Stimulated activated CD8-positive, alpha-beta memory T cell treated with anti-CD3 and anti-CD28 coated beads, Interleukin-4, amount 100 ng/mL, for 1 hour (primary cell): ENCODE measurements at places on chromosomes 16 and 17.

DNA sequence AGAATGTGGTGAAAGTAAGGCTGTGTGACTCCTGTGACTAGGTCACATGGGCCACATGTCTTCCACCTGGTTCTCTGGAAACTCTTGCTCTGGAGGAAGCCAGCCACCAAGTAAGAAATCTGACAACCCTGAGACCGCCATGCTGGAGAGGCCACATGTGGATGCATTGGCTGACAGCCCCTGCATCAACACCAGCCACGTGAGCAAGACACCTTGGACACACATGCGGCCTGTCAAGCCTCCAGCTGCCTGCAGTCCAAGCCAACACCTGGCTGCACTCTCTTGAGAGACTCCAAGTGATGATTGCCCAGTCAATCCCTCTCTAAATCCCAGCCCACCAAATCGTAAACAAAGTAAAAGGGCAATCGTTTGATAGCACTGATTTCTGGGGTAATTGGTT lies 112.6 kb downstream of the FOXL1 start:
- DNase-seq, result no peak

GRCh38 chr17:1304962-1305563 lies 25.6 kb downstream of the TRARG1 start:
- DNase-seq, result no peak

- DNase-seq, result no peak
Observed at GRCh38 chr17:8580952-8581658, 49.4 kb downstream of the MYH10 start.

DNA sequence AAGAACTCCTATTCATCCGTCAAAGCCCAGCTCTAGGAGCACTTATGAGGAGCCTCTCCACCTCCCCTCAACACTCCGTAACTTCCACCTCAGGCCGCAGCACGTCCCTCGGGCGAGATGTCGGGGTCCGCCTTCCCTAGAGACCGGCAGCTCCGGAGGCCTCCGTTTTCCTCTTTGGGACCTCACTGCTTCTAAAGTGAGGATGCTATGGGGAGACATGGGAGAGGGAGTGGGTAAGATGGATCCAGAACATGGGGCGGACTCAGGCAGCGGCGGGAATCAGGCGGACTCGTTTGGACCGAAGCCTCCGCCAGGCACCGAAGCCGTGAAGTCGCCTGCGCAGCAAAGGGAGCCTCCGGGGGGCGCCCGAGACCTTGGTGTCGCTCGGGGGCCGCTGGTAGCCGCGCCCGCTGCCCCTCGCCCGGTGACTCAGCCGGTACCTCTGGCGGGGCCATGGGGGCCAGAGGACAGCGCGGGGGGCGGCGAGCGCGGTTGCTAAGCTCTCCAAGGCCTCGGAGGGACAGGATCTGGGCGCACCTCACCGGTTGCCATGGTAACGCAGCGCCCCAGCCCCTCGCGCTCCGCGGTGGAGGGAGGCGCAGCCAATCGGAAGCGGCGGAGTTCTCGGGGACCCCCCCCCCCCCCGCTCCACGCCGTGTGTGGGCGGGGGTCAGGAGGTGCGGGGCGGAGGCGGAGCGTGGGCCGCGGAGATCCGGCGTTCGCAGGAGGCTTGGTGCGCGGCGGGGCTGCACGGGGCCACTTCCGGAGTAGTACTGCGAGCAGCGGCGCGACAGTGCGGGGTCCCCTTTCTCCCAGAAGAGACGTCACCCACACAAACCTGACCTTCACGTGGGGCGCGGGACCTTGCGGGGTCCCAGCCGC lies 1.3 kb upstream of the HIC1 start:
- DNase-seq, result no peak

GRCh38 chr17:21193031-21193430 lies 20.9 kb downstream of the TMEM11 start:
- no peak for DNase-seq

DNA sequence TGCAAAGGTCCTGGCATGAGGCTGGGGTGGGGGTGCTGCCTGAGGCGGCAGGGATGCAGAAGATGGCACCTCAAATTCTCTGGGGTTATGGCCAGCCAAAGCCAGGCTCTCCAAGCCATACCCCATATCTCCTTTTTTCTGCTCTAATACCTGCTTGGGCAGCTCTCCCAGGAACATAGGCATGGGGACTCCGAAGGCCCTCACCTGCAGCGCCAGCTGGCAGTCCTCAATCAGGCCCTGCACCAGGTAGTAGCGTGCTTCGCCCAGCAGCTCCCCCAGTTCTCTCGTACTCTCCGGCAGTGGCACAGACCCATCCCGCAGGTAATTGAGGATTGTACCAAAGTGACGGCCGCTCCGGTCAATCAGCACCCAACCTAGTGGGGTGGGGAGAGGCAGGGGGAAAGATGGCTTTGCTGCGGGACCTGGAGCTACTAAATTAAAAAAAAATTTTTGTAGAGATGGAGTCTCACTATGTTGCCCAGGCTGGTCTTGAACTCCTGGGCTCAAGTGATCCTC lies 3.0 kb downstream of the KCTD13 start:
- no peak for DNase-seq

DNA sequence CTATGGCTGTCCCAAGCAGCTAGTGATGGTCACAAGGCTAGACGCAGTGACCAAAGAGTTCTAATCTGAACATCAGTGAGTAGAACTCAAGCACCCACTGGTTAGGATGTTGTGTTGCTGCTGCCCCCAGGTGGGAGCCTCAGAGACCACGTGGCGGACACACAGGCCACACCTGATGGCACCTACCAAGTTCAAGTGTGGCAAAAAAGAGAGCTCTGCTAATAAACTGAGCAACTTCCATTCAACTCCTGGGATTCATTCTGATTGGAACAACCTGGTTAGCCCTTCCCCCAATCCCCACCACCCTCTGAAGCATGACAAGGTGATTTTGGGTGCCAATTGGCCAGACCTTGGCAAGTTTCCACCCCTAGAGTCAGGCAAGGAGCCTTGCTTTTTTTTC lies 3.5 kb upstream of the LCMT1 start:
- no peak for DNase-seq

DNA sequence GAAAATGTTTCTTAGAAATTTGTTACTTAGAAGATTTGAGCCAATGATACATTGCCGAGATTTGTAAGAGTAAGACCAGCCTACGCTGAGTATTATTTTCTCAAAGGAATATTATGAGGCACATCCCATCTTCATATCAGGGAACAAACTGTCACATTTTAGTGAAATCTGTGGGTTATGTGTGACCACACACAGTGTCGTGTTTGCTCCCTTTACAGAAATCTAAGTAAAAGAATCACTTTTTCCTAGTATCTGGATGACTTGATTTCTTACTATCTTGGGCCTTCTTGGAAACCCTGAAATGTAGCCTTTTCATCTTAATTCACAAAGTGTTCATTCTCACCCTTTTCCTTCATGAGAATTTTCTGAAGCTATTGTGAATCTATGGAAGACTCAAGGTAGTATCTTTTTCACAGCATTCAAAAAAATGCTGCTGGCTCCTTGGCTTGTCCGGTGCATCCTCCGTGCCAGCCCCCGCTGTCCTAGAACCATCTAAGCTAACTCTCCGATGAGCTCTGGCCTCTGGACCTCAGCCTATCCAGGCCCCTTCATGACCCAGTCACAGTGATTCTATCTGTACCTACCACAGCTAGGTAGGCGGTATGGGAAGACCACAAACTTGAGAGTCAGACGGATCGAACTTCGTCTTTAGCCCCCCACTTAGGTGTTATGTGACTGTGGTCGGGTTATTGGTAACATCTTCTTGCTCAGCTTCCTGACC lies 524.3 kb downstream of the MAF start:
- DNase-seq, result no peak

DNA sequence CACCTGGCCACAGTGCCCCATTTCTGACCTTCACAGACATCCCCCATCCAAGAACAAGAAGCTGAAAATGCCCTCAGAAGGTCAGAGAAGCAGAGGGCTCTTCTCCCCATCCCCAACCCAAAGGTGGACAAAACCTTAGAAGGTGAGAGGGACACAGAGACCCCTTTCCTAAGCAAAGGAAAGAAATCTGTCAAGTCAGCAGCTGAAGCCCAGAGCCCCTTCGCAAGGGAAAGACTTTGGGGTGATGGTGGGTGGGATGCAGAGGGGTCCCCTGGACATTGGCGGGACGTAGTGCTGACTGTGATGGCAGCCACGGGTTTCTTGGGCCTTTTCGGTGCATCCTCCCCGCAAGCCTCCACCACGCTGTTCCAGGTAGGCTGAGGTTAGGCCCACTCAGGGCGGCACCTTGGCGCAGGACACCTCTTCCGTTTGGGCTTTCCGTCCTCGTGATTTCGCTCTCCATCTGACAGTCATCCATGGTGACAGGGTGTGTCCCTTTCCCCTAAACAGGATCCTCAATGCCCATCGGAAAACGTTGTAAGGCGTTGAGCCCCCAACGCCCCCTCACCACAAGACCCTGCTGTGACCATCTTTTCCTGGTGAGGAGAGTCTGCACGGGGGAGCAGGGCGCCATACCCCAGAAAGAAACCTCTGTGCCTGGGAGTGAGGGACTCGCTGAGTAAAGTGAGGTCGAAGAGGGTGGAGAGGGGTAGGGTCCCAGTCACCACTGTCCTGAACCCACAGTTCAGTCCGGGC lies 10.7 kb upstream of the GSDMA start:
- no peak for DNase-seq

GRCh38 chr16:87723226-87723623 lies 42.6 kb downstream of the KLHDC4 start:
- no peak for DNase-seq

GRCh38 chr17:30113213-30113612 lies 3.4 kb upstream of the NSRP1 start:
- no peak for DNase-seq

GRCh38 chr17:4476017-4476416 lies 22.7 kb upstream of the SPNS2 start:
- DNase-seq, result no peak

GRCh38 chr17:64638552-64639203 lies 23.4 kb downstream of the SMURF2 start:
- no peak for DNase-seq

- DNase-seq, result no peak
Observed at GRCh38 chr16:67163164-67163998, 1.2 kb upstream of the HSF4 start.

- no peak for DNase-seq
Observed at GRCh38 chr16:1338119-1338730, 4.8 kb downstream of the BAIAP3 start.
